ENCODE measurements at places on chromosomes 5 and 9. TPM values are rescaled to one million over a fixed set of nuclear protein-coding genes. Genes with fewer than 3 reads are reported as not detected.

IL31RA gene
- 0.28 TPM for total RNA-seq

PITX1 gene
- total RNA-seq: 151 TPM

PRSS3 gene
- total RNA-seq: 77.0 TPM

MZB1 gene
- not detected for total RNA-seq

PCDHGB6 gene
- total RNA-seq: 1.1 TPM

RLN2 gene
- 1.3 TPM for total RNA-seq

FSD1L gene
- 0.51 TPM for total RNA-seq

Data from airway epithelial cell (primary cell).